ENCODE measurements at places on chromosomes 5 and 9. TPM values are rescaled to one million over a fixed set of nuclear protein-coding genes. Genes with fewer than 3 reads are reported as not detected.

Gene KIAA0825
- 0.60 TPM for total RNA-seq

Gene ADAMTS12
- 7.1 TPM for total RNA-seq

Gene LRRC19
- total RNA-seq, result not detected

Gene GZMA
- total RNA-seq, result not detected

Gene CSF1R
- total RNA-seq, result 0.31 TPM

Gene STPG3
- not detected for total RNA-seq

Gene TPRN
- 8.2 TPM for total RNA-seq

Gene SLC34A1
- total RNA-seq, result not detected

Gene SLCO6A1
- not detected for total RNA-seq

Gene SHC3
- total RNA-seq, result 0.40 TPM

Gene GARIN3
- not detected for total RNA-seq

Gene SH3RF2
- 2.4 TPM for total RNA-seq

Gene C5orf58
- total RNA-seq, result not detected

Gene ZMYND19
- total RNA-seq, result 60.4 TPM

Gene IFNB1
- total RNA-seq, result not detected

Gene SLC25A2
- not detected for total RNA-seq

Gene NFIB
- 10.0 TPM for total RNA-seq

Gene PAEP
- total RNA-seq, result 0.25 TPM

Gene PTCH1
- 4.0 TPM for total RNA-seq

Gene ARL14EPL
- total RNA-seq, result 0.11 TPM

Gene PRKACG
- not detected for total RNA-seq

Gene PTBP3
- 30.9 TPM for total RNA-seq

Gene ZNG1F
- 23.8 TPM for total RNA-seq

Gene SLC46A2
- not detected for total RNA-seq

Gene C7
- not detected for total RNA-seq

Gene SMIM33
- total RNA-seq, result not detected

Gene BNC2
- 6.7 TPM for total RNA-seq

Data from A549 treated with AZD2906 at 1 μM for 4 hours (cell line).